ENCODE measurements at places on chromosomes 11 and 22. TPM values are rescaled to one million over a fixed set of nuclear protein-coding genes. Genes with fewer than 3 reads are reported as not detected.

DNA sequence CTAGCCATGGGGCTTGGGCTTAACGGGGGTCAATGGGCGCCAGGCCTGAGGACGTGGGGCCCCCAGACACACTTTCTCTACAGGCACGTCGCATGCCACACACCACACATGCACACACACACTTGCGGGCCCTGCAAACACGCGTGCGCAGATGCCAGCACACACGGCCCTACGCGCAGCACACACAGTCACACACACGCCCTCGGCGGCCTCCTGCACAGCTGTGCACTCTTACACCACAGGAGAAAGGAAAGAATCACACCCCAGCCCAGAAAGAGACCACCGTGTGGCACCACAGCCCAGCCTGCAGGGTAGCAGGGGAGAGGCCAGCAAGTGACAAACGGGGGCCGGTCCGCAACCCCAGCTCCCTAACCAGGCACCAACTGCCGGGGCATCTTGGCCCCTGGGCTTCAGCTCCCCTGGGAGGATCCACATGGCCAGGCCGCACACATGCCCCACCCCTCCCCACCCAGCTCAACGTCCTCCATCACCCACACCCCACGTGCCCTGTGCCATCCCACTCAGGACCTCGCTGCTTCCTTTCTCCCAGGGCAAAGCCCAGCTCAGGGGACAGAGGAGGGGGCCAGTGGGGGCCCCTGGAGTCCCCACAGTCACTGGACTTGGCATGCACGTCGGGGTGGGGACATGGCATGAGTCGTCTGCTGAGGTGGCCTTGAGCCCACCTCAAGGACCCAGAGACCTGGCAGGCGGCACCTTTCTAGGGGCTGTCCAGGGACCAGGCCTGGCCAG lies 26.3 kb upstream of the TH start:
- no peak for DNase-seq

The OR6T1 gene
- not detected for polyA plus RNA-seq

GRCh38 chr11:8790968-8791367 lies 108.4 kb downstream of the RPL27A start:
- no peak for DNase-seq

DNA sequence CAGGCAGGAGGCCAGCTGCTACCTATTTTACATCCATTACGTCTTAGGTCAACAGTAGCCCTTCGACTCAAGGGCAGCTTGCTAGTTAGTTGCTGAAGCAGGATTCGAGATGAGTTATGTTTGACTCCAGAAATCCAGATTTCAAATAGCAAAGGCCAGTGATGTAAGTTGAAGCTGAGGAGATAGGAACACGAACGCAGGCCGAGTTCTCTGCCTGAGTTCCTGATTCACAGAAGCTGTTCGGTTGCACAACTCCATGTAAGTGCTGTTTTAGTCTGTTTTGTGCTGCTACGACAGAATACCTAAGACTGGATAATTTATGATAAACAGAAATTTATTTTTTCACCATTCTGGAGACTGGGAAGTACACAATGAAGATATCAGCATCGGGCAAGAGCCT lies 111.2 kb downstream of the SLC1A2 start:
- DNase-seq, result no peak

DNA sequence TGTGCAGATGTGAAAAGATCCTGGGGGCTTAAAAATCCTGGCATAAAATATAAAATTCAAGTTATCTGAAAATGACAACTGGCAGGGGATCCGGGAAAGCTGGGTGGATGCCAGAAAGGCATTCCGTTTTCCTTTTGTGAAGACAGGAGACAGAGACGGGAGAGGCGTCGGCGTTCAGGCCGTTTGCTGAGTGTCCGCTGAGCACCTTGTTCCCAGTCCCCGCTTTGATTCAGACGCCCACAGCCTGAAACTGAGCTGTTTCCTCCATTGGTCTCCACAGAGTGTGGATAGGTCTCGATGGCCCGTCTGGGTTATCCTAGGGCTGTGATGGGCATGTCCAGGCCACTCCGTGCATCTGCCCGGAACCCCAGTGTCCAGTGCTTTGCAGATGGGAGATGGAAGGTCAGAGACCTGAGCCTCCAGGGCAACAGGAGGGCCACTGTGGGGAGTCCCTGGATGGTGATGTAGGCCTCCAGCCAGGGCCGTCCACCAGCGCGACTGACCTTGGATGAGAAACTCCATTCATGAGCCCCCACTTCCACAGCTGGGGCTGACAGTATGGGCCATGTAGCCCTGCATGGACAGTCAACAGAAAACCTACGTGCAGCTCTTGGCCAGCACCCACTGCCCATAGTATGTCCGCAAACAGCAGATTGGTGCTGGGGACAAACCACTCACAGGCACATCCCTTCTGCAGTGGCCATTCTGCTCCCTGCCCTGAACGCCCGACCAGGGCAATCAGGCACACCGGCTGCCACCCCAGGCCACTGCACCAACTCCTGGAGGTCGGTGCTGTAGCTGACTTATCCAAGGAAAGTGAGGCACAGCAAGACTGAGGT lies 11.6 kb downstream of the MRGPRF start:
- DNase-seq, result no peak

DNA sequence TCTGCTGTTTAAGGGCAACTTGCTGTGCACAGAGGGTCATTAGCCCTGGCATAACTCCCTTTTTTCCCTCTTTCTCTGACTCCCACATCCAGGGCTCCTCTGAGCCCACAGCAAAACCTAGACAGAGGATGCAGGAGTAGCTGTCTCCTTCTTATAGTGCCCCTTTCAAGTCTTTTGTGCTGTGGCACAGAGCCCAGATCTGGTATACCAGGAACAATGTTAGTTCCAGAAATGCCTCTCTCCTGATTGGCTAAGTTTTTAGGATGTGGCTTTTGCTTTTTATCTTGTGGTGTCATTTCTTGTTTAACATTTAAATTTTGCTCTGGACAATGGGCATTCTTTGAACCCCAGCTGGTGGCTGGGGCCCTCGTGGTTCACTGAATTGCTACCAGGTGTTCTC lies 25.6 kb upstream of the RRM1 start:
- DNase-seq, result no peak

DNA sequence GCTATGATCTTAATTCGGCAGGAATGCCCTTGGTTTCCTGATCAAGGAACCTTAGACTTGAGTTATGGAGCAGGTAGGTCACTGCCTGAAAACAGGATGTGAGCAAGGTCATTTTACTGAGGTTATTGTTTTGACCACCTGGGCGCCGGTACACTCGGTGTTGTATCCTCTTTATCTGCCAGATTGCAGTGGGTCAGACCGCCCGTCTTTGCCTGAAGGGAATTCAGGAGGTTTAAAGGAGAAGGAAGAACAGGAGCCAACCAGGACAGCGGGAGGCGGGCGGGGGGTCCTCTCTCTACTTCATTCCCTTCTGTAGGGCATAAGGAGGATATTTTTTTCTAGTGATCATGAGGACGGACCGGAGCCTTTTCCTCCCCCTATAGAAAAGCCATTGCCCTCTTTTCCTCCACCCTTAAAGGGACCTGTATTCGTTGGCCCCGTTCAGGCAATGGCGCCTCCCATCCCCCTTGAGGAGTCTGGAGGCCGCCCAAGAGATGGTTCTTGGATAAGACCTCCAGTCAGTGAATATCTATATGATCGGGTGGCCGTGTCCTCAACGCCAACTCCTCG lies 649 bp downstream of the MS4A15 start:
- DNase-seq, result no peak

GRCh38 chr22:17888855-17889254 lies 114.6 kb upstream of the BID start:
- no peak for DNase-seq

- DNase-seq, result no peak
Measured at GRCh38 chr11:75673977-75674582, 5.2 kb upstream of the MAP6 start.

DNA sequence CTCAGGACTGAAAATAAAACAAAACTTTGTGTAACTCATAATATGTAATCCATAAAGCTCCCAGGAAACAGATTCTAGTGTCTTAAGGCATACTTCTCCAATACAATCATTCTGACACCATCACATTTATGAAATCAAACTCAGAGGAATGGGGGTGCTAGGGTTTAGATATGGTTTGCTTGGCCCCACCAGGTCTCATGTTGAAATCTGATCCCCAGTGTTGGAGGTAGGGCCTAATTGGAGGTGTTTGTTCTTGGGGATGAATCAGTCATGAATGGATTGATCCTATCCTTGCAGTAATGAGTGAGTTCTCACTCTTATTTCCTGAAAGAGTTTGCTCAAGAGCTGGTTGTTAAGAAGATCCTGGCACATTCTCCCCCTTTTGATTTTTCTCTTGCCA lies 380.9 kb downstream of the ETS1 start:
- DNase-seq, result no peak

DNA sequence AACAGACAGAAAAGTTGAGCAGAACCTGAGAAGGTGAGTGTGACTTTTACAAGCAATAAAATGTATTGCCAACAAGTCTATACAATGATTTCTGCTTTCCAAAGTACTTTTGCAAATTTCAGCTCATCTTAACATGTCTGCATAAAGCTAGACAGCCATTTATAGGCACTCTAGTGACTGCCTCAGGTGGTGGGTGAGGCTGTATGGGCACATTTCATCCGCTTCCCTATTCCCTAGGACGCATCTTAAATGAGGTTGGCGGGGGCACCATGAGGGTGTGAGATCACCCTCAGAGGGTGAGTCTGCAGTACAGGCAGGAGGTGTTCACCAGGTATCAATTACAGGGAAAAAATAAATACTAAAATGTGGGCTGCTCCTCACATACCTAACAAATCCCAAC lies 110.1 kb downstream of the ETS1 start:
- DNase-seq, result no peak

DNA sequence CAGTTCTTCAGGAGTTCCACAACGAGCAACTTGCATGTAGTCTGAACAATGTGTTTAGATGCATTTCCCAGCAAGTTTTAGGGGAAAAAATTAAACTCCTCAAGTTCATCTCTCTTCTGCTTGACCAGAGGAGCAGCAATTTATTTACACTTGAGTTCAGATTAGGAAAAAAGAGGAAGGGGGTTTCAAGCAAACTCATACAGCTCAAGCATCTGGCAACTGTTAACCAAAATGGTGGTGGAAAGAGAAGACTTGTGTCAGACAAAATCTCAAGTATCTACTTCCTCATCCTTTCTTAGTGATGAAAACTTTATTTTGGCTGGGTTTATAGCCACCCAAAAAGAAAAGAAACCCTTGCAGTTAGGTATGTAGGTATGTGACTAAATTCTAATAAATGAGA lies 29.1 kb upstream of the PICALM start:
- no peak for DNase-seq

The TUB gene
- polyA plus RNA-seq, result 12.3 TPM

DNA sequence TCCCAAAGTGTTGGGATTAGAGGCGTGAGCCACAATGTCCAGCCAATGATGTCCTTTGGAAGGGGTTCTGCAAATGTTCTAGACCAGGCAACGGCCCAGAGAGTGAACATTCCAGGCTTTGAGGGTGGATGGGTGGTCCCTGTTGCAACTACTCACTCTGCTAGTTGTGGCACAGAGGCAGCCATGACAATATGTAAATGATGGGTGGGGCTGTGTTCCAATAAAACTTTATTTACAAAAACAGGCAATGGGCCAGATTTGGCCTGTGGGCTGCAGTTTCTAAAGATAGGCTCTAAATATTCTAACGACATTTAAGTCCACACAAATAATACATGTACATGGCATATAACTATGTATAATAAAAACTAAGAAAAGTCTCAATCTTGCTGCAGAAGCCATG lies 276.3 kb downstream of the CTTN start:
- no peak for DNase-seq

DNA sequence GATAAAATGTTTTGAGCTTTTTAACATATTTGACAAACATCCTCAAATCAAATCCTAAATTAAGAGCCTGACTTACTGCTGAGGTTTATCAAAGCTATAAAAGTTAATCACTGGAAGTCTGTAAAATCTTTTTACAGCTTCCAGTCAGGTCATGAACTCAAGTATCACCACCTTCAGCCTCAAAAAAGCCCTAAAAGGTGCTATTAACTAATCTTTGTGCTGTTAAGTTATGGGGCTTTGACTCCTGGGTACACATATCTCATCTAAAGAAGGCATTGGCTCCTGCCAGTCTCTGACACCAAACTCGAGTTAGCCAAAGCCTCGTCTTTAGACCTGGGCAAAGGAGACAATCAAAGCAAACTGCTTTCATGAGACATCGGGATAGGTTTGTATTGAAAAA lies 34.0 kb upstream of the CBX6 start:
- no peak for DNase-seq

The SLC17A6 gene
- polyA plus RNA-seq, result not detected

DNA sequence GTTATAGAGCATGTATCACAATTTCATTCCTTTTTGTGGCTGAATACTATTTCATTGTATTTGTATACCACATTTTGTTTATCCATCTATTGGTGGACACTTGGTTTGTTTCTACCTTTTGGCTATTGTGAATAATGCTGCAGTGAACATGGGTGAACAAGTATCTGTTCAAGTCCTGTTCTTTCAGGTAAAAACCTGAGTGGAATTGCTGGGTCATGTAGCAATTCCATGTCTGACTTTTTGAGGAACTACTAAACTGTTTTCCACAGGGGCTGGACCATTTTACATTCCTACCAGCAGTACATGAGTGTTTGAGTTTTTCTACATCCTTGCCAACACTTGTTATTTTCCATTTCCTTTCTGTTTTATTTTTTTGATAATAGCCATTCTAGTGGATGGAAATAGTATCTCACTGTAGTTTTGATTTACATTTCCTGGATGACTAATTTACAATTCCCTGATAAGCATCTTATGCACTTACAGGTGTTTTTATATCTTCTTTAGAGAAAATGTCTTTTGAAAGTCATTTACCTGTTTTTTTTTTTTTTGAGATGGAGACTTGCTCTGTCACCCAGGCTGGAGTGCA lies 12.2 kb downstream of the CABIN1 start:
- no peak for DNase-seq

DNA sequence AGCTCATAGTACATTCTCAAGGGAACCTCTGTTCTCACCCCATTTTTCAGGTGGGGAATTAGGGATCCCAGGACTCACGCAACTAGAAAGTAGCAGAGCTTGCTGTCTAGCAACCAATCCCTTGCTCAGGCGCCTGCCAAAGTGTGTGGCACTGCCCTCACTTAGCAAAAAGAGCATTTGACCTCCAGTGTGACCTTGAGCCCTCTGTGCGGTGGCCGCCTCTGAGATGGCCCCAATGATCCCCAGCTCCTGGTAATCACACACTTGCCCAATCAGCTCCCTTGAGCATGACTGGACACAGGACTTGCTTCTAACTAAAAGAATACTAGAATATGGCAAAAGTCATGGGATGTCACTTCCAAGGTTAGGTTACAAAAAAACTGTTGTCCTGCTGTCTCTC lies 2.6 kb upstream of the LGALS2 start:
- DNase-seq, result no peak

GRCh38 chr22:33848251-33848650 lies 72.0 kb downstream of the LARGE1 start:
- no peak for DNase-seq
